T-helper 9 cell (primary cell): ENCODE measurements at places on chromosomes 4 and X.

DNA sequence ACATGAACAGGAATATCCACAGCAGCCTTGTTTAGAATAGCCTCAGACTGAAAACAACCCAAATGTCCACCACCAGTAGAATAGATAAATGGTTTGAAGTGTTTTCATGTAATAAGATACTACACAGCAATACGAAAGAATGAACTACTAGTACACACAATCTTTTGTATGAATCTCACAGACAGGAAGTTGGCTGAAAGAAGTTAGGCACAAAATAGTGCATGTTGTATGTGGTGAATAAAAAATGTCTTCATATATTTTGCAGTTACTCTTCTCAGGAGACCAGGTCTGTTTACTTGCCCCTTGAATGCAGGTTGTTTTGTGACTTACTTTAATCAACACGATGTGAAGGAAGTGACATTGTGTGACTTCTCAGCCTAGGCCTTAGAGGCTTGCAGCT lies 75.9 kb upstream of the LEF1 start:
- DNase-seq = no peak

DNA sequence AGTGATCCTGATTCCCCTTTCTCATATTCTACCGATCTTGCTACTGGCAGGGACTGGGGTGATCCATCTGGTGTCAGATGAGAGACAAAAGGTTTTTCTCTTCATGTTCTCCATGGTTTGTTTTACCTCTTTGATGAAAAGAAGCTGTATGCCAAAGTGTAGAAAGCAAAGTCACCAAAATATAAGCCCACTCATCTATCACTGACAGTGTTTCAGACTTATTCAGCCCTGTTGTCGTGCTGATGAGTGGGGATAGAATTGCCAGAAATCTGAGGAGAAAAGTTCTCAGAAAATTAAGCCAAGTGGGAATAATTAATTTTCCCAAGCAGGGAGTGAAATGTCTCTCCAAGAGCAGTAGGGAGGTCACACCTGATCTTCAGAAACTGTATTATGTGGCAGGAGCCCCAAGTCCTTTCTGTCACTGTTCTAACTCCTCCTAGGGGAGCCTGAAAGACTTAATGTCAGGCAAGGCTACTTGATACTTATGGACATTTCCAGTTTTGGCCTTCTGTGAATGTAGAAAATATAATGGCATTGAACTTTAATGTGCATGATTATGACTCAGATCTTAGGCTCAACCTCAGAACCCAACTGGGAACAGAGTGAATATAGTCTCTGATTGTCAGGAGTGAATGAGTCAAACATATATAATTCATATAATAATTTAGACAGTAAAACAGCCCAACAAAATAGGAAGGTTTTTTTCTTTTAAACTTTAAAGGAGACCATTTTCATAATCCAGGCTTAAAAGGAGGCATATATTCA lies 298.1 kb downstream of the ANKRD50 start:
- DNase-seq = no peak

- DNase-seq = no peak
These were observed 120.0 kb downstream of the ADGRL3 start for GRCh38 chr4:61320154-61320553.

DNA sequence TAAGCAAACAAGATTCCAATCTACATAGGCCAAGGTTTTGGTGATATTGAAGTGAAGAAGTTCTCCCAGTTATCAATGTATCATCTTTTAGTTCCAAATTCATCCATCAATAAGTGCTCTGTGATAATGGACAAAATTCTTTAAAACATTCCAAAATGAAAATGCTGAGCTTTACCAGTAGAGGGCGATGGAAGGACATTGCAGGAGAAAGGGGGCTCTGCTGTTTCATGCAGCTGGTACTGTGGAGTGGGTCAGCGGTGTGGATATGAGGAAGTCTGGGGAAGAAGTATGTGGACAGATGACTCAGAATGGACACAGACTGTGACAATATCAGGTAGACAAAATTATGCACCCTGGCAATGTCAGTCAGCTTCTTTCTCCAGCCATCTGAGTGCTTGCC lies 46.6 kb upstream of the HS6ST2 start:
- DNase-seq = no peak

DNA sequence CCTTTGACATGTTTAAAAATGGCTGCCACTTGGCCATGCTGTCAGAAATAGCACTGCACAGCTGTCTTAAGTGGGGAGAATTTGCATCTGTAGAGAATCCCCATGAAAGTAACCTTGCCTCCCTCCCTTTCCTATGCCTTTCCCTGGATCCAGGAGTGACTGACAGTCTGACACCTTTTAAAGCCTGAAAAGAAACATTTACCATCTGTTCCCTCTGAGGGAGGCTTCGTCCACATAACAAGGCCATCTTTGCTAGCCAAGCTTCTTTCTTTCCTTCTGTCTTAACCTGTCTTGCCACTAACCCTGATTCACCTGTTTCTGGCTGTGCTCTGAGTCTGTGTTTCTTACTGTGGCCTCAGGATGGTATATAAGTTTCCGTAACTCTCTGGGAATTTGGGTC lies 21.3 kb upstream of the AADAT start:
- DNase-seq = no peak

GRCh38 chrX:109635146-109635545 lies 10.2 kb upstream of the KCNE5 start:
- no peak for DNase-seq

DNA sequence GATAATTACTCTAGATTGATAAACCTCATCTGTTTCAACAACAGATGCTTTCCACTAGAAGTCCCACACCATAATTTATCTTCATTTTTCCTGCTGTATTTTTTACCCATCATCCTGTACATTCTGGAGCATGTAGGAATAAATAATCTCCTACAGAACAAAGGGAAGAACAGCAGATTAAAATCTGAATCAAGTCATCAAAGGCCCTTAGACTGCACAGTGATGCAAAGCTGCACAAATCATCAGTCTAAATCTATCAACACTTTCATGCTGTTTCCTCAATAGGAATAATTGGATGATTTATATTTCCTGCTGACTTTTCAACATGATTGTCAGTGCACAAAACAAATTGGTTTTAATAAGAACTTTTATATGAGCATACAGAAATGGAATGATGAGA lies 1143.9 kb downstream of the STIM2 start:
- DNase-seq = no peak

- no peak for DNase-seq
These were observed 38.2 kb downstream of the FAM114A1 start for GRCh38 chr4:38905652-38906385.

DNA sequence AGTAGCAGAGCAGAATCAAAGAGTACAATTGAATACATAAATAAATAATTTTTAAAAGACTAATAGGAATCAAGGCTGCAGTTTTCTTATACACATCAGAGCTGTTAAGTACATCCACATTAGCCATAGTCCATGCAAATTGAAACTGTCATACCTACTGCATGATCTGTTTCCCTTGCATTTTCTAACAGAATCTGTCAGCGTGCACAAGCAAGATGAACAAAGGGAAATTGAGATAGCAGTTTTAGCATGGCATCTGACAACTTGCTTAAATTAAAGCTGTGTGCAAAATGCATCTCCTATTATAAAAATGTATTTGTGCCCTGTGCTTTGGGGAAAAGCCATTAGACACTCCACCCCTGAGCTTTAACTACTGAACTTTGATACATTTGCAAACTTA lies 703.5 kb upstream of the GRID2 start:
- no peak for DNase-seq

DNA sequence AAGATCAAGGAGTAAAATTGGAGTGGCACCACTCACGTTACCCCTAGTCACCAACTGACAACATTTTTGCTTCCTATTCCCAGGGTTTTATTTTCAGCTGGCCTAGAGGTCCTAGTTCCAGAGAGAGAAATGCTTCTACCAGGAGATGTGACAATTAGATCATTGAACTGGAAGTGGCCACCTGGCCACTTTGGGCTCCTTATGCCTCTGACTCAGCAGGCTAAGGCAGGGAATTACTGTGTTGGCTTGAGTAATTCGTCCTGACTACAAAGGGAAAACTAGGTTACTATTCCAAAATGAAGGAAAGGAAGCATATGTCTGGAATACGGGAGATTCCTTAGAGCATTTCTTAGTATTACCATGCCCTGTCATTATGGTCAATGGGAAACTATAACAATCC lies 831.6 kb upstream of the NDST4 start:
- DNase-seq = no peak

GRCh38 chr4:80878218-80878617 lies 152.3 kb upstream of the BMP3 start:
- DNase-seq = no peak

DNA sequence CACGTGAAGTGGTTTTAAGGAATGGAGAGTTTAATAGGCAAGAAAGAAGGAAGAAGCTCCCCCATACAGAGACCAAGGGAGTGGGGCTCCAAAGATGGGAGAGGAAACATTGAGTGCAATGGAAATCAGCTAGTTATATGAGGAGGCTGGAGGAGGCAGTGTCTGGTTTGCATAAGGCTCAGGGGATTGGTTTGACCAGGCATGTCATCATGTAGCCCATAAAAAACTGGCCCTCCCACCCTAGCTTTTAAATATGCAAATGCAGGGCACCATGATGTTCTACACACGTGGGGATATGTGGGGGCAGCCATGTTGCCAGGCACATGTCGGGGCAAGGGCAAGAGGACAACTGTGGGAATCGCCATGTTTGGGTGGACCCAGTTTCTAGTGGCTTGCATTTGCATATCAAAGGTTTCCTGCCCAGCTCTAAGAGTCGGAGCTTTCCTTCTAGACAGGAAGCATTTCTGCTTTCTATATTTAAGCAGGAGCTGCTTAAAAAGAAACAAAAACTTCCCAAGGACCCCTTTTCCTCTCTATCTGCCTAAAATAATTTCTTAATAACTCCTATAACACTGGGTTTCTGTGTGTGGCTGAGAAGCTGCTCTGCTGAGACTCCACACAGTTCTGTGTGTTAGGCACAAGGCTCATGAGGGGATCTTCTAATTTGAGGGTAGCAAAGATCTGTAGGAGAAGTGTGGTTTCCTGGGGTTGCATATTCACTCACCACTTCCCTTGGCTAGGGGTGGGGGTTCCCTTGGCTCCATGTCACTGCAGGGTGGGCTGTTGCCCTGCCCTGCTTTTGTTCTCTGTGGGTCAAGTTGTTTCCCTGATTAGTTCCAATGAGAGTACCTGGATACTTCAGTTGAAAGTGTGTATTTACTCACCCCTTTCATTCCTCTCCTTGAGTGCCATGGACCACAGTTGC lies 113.5 kb downstream of the VSIG4 start:
- peak; percentile 5 for DNase-seq

DNA sequence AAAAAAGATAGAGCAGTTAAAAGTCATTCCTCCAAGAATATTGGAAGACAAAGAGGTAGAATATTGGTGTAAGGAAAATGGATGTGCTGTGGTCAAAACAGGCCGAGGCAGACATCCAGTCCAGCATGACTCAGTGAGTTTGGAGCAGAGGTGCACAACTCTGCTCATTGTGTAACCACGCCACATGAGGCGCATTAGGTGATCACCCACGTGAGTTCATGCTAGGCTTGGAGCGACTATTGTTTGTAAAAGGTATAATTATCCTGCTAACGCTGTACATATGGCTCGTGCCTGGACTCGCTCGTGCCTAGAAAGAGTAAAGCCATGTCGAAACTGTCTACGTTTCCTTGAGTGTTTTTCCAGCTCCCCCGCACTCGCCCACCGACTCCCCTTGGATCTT lies 23.9 kb downstream of the C4orf54 start:
- DNase-seq = no peak

DNA sequence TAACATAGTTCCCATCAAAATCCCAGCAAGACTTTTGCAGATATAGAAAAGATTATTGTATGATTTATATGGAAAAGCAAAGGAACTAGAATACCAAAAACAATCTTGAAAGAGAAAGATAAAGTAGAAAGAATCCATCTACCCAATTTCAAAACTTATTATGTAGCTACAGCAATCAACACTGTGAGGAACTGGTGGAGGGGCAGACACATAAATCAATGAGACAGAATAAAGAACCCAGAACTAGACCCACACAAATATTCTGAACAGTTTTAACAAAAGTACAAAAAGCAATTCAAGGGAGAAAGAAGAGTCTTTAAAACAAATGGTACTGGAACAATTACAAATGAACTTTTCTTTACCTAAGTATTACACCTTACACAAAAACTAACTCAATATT lies 67.0 kb downstream of the LRBA start:
- no peak for DNase-seq

DNA sequence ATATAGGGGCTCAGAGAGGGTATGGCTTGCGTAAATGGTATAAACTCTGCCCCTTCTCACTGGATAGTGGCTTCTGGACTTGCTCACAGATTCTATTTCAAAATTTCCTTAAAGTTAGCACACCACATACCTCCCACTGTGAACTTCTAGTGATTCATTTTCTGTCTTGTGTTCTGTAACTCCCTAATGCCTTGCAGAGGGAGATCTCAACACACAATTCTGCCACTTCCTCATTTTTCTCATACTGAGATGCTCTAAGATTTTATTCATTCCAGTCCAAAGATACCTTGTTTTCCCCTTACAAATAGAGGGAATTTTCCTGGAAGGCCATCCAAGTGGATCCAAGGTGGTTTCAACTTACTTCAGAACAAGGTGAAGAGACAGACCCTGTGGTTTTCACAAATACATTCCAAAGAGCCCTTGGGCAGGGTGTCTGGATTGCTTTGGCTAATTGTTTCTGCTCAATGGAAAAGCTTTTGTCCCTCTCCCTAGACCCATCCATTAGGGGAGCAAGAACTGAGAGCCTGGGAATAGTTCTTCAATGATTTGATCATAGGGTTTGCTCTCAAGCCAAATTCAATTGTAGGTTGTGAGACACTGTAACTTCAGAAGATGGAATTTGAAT lies 52.1 kb upstream of the CAPN6 start:
- DNase-seq = no peak

DNA sequence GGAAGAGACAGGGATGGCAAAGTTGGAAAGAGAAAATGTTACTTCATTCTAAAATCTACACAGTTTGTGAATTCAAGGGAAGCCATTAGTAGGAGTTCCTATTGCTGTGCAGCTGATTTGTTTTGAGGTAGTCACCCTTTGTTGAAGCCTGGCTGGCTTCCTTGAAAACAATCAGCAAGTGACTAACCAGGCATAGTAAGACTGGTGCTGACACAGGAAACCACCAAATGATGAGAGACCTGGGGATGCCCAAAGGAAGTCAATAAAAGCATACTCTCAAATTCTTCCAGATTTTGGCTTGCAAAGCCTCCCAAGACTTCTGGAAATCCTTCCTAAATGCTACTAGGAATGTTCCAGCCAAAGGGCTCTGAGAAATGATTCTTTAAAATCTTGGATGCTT lies 23.9 kb upstream of the PRDM8 start:
- peak; percentile 31 for DNase-seq
